ENCODE measurements at places on chromosomes 4 and X. TPM values are rescaled to one million over a fixed set of nuclear protein-coding genes. Genes with fewer than 3 reads are reported as not detected.
A peak's percentile ranks its signal among the peaks of the same experiment; 100 is the strongest.

- H3K4me1 ChIP-seq = no peaks in the 10 kb centered on the region
- no peaks in the 10 kb centered on the region for H3K36me3 ChIP-seq
- no peaks in the 10 kb centered on the region for H3K27me3 ChIP-seq
- no peak for DNase-seq
- H3K4me3 ChIP-seq = no peak overlapping the region
- H3K27ac ChIP-seq = no peak overlapping the region
Observed at GRCh38 chrX:123834116-123834515, 25.7 kb upstream of the XIAP start.

DNA sequence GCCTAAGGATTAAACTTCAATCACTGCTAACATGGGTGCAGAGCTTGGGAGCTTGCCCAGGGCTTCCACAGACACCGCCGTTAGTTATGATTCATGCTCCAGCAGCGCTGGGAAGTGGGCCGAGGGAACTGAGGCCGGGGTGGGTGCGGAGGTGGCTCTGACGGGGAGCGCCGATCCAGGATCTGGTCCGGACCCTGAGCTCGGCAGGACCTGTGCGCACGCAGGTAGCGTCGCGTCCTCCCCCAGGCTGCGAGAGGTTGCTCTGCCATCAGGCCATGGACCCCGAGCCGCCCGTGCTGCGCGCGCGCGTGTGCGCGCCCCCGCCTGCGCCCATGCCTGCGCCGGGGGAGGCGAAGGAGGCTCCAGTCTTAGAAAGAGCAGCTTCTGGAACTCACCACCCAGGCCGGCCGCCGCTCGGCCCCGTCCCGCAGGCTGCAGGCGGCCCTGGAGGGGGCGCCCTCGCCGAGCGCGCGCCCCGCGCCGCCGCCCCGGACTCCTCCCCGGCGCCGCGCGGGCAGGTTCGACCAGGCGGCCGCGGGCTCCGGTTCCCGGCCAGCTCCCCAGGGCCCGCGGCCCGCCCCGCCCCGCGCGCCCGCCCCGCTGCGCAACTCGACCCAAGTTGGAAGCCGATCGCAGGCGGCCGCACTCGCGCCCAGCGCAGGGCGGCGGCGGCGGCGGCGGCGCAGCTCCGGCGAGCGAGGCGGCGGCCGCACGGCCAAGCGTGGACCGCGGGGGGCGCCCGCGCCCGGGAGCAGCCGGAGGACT, 732 bp upstream of the ADRA2C start:
- H3K4me1 ChIP-seq = no peaks in the 10 kb centered on the region
- H3K4me3 ChIP-seq = peak overlapping the region; percentile 60
- peak overlapping the region; percentile 12 for H3K27ac ChIP-seq
- peaks cover 46% of the 10 kb centered on the region for H3K27me3 ChIP-seq

DNA sequence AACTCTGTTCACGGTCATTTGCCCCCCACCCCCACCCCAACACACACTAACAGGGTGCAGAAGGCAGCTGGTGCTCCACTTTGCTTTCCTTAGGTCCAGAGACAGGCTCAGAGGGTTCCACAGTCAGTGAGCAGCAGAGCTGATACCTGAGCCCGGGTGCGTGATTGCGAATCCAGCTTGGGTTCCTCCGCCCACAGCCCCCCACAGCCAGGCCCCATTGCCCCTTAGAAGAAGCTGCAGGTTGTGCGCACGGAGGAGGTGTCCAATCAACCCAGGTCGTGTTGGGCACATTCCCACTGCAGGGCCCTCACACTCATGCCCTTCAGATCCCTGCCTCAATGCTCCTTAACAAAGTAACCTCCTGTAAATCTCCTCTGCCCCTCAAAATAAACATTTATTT, 85.0 kb downstream of the WFS1 start:
- no peak overlapping the region for H3K4me3 ChIP-seq
- DNase-seq = no peak
- no peaks in the 10 kb centered on the region for H3K36me3 ChIP-seq
- H3K27me3 ChIP-seq = no peaks in the 10 kb centered on the region
- no peak overlapping the region for H3K27ac ChIP-seq

BMX gene
- 2.3 TPM for total RNA-seq

- no peaks in the 10 kb centered on the region for H3K36me3 ChIP-seq
- DNase-seq = no peak
- no peak overlapping the region for H3K4me3 ChIP-seq
- no peak overlapping the region for H3K27ac ChIP-seq
- no peaks in the 10 kb centered on the region for H3K4me1 ChIP-seq
Observed at GRCh38 chrX:65508851-65509250, 25.7 kb downstream of the LAS1L start.

AMBN gene
- not detected for total RNA-seq

GRCh38 chrX:17769701-17770269, 32.5 kb downstream of the SCML1 start:
- H3K36me3 ChIP-seq = no peaks in the 10 kb centered on the region
- DNase-seq = no peak
- H3K27me3 ChIP-seq = no peaks in the 10 kb centered on the region
- H3K4me3 ChIP-seq = no peak overlapping the region
- no peaks in the 10 kb centered on the region for H3K4me1 ChIP-seq

DNA sequence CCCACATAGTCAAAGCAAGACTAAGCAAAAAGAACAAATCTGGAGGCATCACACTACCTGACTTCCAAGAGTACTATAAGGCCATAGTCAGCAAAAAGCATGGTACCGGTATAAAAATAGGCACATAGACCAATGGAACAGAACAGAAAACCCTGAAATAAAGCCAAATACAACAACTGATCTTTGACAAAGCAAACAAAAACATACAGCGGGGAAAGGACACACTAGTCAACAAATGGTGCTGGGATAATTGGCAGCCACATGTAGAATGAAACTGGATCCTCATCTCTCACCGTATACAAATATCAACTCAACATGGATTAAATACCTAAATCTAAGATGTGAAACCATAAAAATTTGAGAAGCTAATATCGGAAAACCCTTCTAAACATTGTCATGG, 819.3 kb upstream of the FRG1 start:
- DNase-seq = no peak
- no peaks in the 10 kb centered on the region for H3K36me3 ChIP-seq
- H3K27me3 ChIP-seq = no peaks in the 10 kb centered on the region
- H3K4me3 ChIP-seq = no peak overlapping the region

GAB3 gene
- 3.9 TPM for total RNA-seq

DNA sequence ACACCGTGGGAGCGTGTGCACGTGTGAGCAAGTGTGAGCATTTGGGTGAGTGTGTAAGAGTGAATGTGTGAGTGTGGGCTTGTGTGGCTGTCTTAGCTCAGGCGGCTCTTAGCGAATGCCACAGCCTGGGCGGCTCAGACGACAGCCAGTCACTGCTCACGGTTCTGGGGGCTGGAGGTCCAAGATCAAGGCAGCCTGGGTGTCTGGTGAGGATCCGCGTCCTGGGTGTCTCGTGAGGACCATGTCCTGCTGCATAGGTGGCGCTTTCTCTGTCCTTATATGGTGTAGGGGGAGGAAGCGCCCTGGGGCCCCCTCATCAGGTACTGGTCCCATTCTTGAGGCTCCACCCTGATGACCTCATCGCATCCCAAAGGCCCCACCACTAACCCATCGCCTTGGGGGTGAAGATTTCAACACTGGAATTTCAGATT, 4.5 kb downstream of the DOK7 start:
- DNase-seq = no peak
- H3K4me1 ChIP-seq = peaks cover 3% of the 10 kb centered on the region
- no peaks in the 10 kb centered on the region for H3K27me3 ChIP-seq
- no peak overlapping the region for H3K27ac ChIP-seq
- no peak overlapping the region for H3K4me3 ChIP-seq
- no peaks in the 10 kb centered on the region for H3K36me3 ChIP-seq

GRCh38 chr4:85909851-85910250, 434.9 kb downstream of the ARHGAP24 start:
- H3K4me1 ChIP-seq = no peaks in the 10 kb centered on the region
- DNase-seq = no peak
- no peaks in the 10 kb centered on the region for H3K27me3 ChIP-seq
- H3K4me3 ChIP-seq = no peak overlapping the region

- H3K36me3 ChIP-seq = no peaks in the 10 kb centered on the region
- H3K4me1 ChIP-seq = no peaks in the 10 kb centered on the region
- peaks cover 8% of the 10 kb centered on the region for H3K27me3 ChIP-seq
- no peak for DNase-seq
- H3K27ac ChIP-seq = no peak overlapping the region
- no peak overlapping the region for H3K4me3 ChIP-seq
Observed at GRCh38 chrX:12352922-12353321, 214.6 kb downstream of the FRMPD4 start.

GRCh38 chr4:82388405-82388804, 14.6 kb upstream of the HNRNPD start:
- no peak for DNase-seq
- no peaks in the 10 kb centered on the region for H3K27me3 ChIP-seq
- no peaks in the 10 kb centered on the region for H3K36me3 ChIP-seq
- no peak overlapping the region for H3K4me3 ChIP-seq
- H3K4me1 ChIP-seq = no peaks in the 10 kb centered on the region

DNA sequence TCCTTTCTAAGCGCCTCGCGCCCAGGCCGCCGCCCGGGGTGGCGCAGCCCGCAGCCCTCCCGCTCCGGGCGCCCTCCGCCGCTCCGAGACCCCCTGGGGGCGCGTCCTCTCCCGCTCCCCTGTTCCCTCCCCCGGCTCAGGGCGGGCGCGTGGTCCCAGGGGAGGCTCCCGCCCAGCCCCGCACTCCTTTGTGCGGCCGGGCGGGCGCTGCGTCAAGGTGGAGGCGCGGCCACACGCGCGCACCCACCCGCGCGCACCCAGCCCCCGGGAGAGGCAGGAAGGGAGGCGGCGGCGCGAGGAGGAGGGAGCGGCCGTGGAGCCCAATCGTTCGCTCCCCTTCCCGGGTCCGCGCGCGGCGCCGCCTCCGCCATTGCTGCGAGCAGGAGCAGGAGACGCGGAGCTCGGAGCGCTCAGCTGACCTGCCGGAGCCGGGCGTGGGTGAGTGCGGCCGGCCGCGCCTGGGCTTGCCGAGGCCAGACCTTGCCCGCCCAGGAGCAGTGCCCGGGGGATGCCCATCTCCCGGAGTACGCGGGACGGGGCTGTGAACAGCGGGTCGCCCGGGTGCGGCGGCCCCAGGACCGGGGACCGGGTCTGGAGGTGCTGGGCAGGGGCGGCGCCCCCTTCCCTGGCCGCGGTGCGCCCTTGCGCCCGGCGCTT, at the start of gene NSG1:
TSS of gene NSG1 (plus strand) at position 367 of the 657 bp plus-strand sequence. CDS start 528 bp downstream, outside the sequence.
- DNase-seq = no peak
- peak within 1 kb of the TSS; percentile 14 for H3K4me3 ChIP-seq
- H3K36me3 ChIP-seq = no peaks in the 10 kb centered on the region

GRCh38 chrX:9942086-9942485, 25.1 kb upstream of the CLDN34 start:
- no peak for DNase-seq
- H3K4me3 ChIP-seq = no peak overlapping the region
- H3K4me1 ChIP-seq = no peaks in the 10 kb centered on the region
- no peak overlapping the region for H3K27ac ChIP-seq

NALF2 gene
- total RNA-seq = 0.33 TPM

DNA sequence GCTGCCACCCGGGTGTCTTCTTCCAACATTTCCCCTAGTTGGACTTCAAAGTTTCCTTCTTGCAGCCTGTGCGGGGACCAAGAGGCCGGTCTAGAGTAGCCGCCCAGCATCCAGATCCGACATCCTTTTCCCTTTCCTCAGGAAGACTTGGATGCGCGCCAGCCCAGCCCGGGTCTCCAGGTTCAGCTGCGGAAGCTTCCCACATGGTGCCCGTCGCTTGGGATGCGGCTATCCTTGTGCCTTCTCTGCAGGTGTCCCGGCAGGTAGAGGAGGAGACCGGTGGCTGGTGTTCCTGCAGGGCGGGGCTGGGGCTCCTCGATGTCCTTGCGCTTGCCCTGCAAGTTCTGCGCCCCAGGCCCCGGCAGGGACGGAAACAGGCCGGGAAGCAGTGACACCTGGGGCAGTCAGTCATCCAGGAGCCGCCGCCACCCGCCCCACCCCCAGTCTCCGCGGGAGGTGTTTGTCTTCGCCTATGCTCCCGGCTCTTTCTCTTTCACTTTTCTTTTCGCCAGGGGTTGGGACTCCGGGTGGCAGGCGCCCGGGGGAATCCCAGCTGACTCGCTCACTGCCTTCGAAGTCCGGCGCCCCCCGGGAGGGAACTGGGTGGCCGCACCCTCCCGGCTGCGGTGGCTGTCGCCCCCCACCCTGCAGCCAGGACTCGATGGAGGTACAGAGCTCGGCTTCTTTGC, at the start of gene IL15:
TSS of gene IL15 (plus strand) at position 502 of the 689 bp plus-strand sequence. CDS start 82,882 bp downstream, outside the sequence.
- H3K27me3 ChIP-seq = no peaks in the 10 kb centered on the region
- peak within 1 kb of the TSS; percentile 78 for H3K27ac ChIP-seq
- no peaks in the 10 kb centered on the region for H3K4me1 ChIP-seq

RASSF6 gene
- 4.6 TPM for total RNA-seq

TMEM150C gene
- 38.3 TPM for total RNA-seq

HEPH gene
- total RNA-seq = 13.9 TPM

GRCh38 chrX:153450949-153451277, 5.1 kb upstream of the TREX2 start:
- peaks cover 24% of the 10 kb centered on the region for H3K27me3 ChIP-seq
- no peak for DNase-seq
- no peak overlapping the region for H3K27ac ChIP-seq
- no peaks in the 10 kb centered on the region for H3K4me1 ChIP-seq
- no peak overlapping the region for H3K4me3 ChIP-seq

TMEM35A gene
- total RNA-seq = 0.33 TPM

CT83 gene
- not detected for total RNA-seq

DNA sequence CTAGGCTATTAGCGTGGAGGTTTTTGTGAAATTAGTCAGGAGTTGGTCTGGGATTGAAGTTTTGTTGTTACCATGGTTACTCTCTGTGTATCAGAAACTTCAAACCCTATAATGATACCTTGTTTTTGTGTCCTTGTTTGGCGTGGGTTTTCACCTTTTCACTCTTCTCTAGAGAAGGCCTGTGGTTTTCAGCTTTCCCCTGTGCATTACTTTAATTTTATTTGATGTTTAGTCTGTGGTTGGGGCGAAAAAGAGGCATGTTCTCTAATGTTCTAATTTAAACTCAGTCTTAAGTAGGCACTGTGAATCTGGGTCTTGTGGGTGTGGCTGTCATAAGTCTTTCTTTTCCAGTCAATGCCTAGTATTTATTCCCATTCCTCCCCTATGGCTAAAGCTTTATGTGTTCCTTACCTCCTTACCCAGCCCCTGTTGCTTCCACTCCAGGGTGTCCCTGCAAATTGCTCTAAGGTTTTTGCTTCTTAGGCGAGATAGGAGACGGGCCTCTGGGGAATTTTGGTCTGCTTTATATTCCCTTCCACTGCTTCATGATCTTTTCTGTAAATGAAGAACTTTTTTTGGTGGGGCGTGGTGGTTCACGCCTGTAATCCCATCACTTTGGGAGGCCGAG, 326.3 kb upstream of the ZCCHC13 start:
- H3K4me3 ChIP-seq = no peak overlapping the region
- no peaks in the 10 kb centered on the region for H3K4me1 ChIP-seq
- no peak overlapping the region for H3K27ac ChIP-seq
- DNase-seq = no peak
- H3K27me3 ChIP-seq = no peaks in the 10 kb centered on the region

DNA sequence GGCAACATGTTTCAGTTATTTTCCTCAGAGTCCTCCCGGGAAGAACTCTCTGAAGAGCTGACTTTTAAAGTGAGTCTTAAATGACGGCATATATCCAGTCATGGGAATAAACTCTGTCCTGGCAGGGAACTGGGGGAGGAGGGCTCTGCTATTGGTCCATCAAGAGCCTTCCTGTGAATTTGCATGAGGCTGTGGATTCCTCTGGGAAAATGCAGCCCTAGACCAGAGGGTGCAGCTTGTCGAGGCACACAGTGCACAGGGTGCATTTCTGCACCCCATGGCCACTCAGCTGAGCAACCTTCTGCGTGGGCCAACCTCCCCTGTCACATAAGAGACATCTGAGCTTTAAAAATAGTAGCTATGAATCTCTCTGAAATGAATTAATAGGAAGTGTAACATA, 360.0 kb downstream of the GALNTL6 start:
- H3K4me3 ChIP-seq = no peak overlapping the region
- no peaks in the 10 kb centered on the region for H3K4me1 ChIP-seq
- no peak overlapping the region for H3K27ac ChIP-seq
- no peak for DNase-seq
- H3K36me3 ChIP-seq = no peaks in the 10 kb centered on the region

- DNase-seq = no peak
Observed at GRCh38 chr4:25427871-25428270, 50.8 kb downstream of the ANAPC4 start.
